ENCODE measurements at places on chromosomes 2 and 18.

- DNase-seq, result no peak
Observed at GRCh38 chr18:596288-596881, 403 bp upstream of the CLUL1 start.

DNA sequence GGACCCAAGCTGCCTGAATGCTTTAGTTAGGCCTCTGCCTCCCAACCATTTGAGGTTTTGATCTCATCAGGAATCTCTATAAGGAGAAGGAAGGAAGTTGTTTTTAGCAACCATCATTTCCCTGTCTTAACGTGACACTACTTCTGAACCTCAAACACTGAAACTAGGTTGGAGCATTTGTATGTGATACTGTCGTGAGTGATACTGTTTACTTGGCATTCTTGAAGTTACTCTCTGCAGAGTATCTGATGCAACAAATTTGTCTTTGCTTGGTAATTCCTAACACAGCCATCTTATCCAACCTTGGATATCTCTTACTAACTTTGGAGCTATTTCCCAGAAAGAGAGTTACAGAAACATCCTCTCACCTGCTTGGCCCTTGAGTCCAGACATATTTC is 22.1 kb downstream of the TTLL4 start:
- DNase-seq, result no peak

DNA sequence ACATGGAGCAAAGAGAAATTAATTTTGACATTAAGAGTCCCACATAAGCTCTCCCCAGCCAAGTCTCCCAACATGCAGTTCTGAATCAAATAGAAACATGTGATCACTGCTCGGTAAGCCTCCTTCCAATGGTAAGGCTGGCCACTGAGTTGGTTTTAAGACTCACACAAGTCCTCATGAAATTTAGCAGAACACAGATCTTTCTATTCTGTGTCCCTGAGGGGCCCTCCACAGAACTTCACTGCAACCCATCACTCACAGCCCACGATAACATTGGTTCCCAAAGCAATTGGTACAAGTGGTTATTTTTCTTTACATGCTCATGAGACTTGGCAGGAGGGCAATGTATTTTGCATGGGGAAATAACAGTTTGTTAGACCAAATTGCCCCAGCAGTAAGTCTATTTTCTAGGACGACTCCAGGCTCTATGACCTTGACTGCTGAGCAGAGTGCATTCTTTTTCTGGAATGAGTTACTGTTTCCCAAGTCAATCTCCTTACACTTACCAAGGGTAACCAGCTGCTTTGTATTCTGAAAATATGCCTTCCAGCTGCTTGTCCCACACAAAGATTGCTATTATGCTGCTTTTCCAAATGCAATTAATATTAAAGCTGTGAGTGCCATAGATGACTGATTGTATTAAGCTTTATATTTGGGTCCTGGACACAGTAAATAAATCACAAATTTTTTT is 142.3 kb upstream of the TANK start:
- DNase-seq, result no peak

DNA sequence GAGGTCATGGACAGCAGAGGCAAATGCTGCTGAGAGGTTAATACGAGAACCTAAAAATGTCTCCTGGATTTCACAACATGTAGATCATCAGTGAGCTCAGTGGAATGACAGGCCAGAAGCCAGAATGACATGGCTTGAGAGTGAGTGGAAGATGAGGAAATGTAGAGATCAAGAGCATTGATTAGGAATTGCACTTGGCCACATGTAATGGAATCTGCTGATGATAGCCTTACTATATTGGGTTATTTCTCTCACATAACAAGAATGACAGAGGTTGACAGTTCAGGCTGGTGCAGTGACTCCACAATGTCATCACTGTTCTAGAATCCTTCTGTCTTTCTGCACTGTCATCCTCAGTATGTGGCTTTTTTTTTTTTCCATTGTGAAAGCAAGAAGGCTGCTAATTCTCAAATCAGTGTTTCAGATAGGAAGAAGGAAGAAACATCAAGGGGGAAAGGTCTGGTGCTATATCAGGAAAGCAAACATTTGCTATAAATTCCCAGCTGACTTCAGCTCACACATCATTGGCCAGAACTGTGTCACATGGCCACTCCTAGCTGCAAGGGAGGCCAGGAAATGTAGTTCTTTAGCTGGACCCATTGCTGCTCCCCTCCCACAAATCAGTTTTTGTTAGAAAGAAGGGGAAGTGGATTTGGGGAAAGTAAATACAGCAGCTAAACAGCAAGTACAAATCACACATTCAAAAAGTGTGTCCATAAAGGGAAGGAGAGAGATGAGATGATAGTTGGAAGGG is 127.2 kb downstream of the FAM161A start:
- DNase-seq, result no peak

GRCh38 chr18:80200932-80201672 is 46.2 kb downstream of the PARD6G start:
- DNase-seq, result no peak

DNA sequence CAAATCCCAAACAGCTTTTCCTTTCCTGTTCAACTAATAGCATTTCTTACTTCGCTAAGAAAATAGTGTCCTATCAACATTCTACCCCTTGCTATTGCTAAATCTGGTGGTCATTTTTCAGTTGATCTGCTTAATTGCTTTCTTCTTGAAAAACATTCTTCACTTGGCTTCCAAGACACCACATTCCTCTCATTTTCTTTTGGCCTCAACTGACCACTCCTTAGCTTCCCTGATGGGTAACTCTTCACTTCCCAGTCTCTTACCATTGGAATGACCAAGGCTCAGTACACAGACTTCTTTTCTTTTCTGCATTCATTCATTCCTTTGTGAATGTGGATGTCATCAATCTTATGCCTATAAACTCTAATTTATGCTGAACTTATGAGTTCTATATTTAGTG is 230.8 kb upstream of the CDH2 start:
- no peak for DNase-seq

DNA sequence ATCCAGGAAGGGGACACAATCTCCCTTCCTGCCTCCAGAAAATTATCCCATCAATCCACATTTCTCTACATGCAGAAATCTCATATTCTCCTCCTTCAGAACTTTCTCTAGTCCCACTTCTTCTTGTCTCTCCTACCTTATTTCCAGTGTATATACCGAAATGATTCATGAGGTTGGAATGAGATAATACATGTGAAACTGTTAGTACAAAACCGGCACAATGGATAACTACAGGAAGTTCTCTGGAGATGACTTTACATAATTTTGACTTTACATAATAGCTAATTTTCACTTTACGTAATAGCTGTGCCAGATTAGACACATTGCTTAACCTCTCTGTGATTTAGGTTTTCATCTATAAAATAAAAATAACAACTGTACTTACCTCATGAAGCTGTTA is 801.3 kb downstream of the ERBB4 start:
- no peak for DNase-seq

- no peak for DNase-seq
Observed at GRCh38 chr2:73253901-73254300, 19.8 kb downstream of the CCT7 start.

DNA sequence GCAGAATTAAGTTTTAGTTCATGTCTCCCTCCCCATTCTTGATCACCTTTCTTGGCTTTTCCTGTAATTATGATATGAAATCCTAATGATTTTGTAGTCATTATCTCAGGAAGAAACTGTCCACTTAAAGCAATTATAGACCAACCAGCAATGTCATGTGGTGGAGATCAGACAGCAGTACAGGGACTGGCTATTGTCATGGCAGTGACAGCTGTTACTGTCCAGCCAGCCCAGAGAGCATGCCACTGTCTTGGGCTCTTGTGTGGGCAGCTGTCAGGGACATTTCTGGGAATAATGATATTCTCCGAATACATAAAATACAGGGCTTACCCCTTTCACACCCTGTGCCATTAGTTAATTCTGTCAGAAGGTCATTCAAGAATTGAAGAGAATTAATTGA is 355.3 kb upstream of the RAB12 start:
- no peak for DNase-seq

GRCh38 chr18:75179819-75180600 is 28.9 kb downstream of the PTGR3 start:
- no peak for DNase-seq

DNA sequence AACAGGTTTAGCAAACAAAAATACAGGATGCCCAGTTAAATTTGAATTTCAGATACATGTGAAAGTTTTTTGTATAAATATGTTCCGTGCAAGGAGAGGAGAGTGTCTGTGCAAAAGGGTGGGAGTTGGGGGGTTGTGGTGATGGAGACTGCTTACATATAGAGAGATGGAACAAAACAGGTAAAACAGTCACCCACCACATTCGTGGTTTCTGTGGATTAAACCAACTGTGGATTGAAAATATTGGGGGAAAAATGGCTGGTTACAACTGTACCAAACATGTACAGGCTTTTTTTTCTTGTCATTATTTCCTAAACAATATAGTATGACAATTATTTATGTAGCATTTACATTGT is 245.7 kb downstream of the TNS1 start:
- DNase-seq, result peak; percentile 38

GRCh38 chr18:34647251-34647650 is 62.8 kb upstream of the DTNA start:
- no peak for DNase-seq

DNA sequence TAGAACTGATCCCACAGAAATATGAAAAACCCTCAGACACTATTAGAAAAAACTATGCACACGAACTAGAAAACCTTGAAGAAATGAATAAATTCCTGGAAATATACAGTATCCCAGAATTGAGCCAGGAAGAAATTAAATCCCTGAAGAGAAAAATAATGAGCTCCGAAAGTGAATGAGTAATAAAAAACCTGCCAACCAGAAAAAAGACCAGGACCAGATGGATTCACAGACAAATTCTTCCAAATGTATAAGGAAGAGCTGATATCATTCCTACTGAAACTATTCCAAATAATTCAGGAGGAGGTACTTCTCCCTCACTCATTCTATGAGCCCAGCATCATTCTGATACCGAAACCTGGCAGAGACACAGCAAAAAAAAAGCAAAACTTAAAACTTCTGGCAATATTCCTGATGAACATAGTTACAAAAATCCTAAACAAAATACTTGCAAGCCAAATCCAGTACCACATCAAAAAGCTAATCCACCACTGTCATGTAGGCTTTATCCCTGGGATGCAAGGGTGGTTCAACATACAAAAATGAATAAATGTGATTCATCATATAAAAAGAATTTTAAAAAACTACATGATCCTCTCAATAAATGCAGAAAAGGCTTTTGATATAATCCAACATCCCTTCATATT is 1397.6 kb upstream of the DDX18 start:
- DNase-seq, result no peak

GRCh38 chr2:145811276-145812164 is 1291.6 kb upstream of the ZEB2 start:
- DNase-seq, result no peak

DNA sequence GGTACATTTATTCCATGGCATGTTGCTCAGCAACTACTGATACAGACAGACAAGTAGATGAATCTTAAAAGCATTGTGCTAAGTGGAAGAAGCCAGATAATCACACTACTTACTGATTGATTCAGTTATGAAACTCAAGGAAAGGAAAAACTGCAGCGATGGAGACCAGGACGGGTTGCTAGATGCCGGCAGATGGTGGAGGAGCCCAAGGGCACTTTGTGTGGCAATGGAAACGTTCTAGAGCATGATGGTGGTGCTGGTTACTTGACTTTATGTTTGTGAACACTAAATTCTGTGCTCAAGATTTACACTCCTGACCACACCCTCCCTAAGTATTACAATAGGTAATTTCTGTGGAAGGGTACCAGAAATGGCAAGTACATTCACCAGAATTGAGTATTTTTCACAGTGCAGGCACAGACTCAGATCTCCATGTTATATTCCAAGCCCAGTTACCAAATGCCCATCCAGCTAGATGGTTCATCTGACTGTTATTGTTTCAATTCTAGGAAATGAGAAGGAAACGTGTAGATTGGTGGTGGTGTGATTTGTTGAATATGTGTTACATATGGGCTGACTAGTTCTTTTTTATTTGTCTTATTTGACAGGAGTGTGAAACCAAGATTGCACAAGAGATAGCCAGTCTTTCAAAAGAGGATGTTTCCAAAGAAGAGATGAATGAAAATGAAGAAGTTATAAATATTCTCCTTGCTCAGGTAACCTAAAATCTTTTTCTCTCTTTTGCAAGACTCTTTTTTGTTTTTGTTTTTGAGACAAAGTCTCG is 55.1 kb downstream of the RALBP1 start:
- DNase-seq, result no peak

DNA sequence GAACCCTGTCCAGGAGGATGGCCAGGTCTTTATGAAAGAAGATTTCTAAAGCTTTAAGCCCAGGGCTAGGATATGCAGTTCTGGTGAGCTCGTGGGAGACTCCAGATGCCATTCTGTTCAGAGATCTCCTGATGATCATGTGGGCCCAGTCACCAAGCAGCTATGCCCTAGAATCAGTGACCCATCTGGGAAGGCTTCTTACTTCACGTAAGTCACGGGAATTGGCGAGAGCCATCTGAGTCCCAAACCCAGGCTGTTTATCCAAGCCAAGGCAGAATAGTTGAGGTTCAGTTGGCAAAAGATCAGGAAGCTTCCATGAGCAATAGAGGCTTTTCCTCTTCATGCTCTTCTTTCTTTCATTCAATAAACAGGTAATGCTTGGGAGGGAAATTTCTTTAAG is 23.9 kb downstream of the ANTXR1 start:
- DNase-seq, result no peak

- no peak for DNase-seq
Observed at GRCh38 chr2:73939419-73939818, 12.7 kb downstream of the DGUOK start.

GRCh38 chr2:144470816-144471215 is 49.1 kb downstream of the ZEB2 start:
- DNase-seq, result no peak

DNA sequence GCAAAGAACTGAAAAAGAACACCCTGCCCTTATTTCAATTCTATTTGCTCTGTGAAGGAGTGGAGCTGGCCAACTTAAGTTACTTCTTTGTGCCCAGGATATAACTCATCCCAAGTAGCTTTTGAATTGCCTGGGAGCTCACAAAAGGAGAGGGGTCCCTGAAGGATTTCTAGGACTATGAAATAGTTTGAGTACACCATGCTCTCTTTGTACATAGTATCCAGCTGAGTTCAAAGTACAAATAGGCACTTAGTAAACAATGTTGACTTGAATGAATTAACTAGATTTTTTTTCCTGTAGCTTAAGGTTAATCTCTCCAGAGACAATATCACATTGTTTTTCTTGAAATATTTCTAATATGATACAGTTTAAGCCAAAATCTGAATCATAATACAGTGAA is 47.7 kb downstream of the ZC3H15 start:
- no peak for DNase-seq

GRCh38 chr2:213187833-213188532 is 36.6 kb upstream of the IKZF2 start:
- no peak for DNase-seq

GRCh38 chr2:172021074-172021931 is 21.6 kb downstream of the METAP1D start:
- no peak for DNase-seq

- no peak for DNase-seq
Observed at GRCh38 chr2:78749638-78750037, 275.9 kb upstream of the REG3G start.

- DNase-seq, result no peak
Observed at GRCh38 chr2:197641666-197642065, 33.7 kb downstream of the RFTN2 start.

DNA sequence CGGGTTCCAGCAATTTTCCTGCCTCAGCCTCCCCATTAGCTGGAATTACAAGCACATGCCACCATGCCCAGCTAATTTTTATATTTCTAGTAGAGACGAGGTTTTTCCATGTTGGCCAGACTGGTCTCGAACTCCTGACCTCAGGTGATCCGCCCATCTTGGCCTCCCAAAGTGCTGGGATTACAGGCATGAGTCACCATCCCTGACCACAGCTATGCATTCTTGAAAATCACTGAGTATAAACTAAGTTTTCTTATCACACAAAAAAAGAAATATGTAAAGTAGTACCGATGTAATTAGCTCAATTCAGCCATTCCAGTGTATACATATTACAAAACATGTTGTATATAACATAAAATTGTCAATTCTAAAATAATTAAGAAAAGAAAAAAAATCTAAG is 232.7 kb downstream of the MBD2 start:
- DNase-seq, result no peak

Data from activated CD8-positive, alpha-beta memory T cell treated with anti-CD3 and anti-CD28 coated beads, Interleukin-2, amount 10 ng/mL, durations not matched to agents 7 days and 5 days (primary cell).